GM12878 (cell line): ENCODE measurements at places on chromosomes 1 and 21.

DNA sequence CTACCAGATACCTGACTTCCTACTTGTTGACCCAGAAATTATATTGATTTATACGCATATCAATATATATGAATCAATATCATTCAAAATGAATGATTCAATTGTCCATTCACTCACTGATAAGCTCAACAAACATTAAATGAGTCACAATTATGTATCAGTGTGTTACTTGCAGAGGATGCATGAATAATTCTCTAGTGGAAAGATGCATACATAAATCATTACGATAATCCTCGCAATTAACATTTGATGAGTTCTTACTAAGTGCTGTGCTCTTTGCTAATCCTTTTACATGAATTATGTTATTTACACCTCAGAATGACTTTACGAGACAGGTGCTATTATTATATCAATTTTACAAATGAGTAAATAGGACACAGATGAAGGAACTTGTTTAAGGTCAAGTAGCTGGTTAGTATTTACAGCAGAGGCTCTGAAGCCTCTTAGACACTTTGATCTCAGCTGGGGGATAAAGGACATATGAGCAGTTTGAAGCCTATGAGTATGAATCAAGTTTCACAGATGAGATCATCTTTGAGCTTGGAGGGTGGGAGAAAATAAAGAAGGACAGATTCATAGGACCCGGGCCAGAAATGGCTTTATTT, 112.8 kb upstream of the ADAMTS5 start:
- DNase-seq, result no peak

DNA sequence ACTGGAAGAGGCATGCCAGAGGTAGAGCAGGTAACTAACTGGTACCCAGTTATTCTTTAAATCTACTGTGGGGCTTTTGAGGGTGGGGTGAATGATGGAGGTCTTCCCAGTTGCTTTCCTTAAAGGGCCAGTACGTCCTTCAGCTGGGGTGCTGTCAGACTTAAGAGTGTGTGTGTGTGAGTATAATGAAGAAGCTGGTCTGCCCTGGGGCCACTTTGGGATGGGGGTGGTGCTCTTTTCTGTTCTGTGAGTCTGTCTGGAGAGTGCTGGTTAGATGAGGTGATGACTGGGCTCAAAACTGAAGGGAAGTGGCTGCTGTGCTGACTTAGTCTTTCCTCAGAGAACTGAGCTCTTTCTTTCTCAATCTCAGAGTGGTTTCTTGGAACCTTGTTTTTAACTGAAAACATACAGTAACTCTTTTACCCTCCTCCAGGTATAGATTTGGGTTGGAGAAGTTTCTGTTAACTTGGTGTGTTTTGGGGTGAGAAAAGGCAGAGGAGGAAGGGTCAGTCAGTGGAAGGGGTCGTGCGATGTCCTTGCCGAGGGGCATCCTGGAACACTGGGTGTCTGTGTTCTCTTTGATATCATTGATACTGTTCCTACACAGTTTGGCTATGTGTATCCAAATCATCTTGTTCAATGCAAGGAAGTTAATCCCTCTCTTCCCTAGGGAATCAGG, 746 bp downstream of the MACF1 start:
- DNase-seq, result no peak

DNA sequence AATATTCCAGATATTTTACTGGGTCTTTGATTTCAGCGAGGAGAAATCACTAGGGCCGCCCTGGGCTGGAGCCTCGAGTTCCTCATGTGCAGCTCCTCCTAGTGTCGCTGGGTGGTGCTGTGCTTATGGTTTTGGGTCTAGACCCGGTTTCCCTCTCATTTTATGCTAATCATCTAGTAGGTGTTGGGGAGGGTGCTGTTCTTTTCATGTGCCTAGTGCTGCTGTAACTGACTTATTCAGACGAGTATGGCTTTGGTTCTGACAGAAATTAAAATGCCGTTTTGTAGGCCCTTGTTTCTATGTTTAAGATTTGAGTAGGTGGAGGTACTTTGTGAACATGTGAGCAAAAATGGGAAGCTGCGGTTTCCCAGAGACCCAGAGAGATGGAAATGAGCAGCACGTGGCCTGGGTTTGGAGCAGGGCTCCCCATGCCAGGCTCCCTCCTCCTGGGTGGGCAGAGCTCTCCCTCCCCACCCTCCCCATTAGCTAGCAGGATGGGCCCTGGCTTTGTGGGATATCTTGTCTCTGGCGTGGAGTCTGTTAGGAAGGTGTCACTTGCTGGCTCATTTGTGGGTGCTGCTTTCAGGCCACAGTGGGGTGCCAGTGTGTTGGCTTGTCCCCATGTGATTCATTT, 74.0 kb upstream of the GPR88 start:
- DNase-seq, result no peak

DNA sequence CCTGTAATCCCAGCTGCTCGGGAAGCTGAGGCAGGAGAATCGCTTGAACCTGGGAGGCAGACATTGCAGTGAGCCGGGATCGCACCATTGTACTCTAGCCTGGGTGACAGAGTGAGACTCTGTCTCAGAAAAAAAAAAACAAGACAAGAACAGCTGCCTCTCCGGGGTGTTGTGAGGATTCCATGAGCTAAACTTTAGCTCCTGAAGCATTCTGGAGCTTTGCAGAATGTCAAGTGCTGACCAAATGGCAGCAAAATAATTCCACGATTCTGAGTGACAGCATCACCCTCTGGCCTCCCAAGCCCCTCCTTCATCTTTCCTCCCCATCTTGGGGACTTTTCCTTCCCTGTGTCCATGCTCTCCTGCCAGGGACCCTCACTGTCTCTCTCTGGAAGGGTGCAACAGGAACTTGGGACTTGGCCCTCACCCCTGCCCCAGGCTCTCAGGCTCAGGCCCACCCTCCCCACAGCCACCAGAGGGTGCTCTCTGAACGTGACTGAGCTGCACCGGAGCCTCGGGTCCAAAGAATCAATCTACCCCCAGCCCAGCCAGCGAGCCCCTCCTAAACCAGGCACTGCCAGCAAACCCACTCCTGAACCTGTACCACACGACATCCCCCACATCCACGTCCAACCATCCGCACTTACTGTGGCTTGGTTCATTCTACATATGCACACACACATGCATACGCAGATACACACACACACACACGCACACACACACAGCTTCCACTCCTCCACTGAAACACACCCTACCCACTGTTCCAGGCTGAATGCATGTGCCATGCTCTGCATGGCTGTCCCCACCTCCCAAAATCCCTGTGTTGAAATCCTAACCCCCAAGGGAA, 45.7 kb downstream of the ACOT7 start:
- no peak for DNase-seq

GRCh38 chr1:110003747-110004428, 19.3 kb downstream of the AHCYL1 start:
- peak; percentile 45 for DNase-seq

GRCh38 chr1:5769146-5769545, 223.1 kb downstream of the NPHP4 start:
- no peak for DNase-seq
